ENCODE measurements at places on chromosomes 16 and 17.

- DNase-seq = no peak
Observed at GRCh38 chr16:77834635-77835540, 46.5 kb downstream of the VAT1L start.

GRCh38 chr16:86527366-86527765 lies 17.0 kb downstream of the FOXF1 start:
- DNase-seq = no peak

- DNase-seq = no peak
Observed at GRCh38 chr17:67151717-67152116, 93.3 kb downstream of the HELZ start.

- no peak for DNase-seq
Observed at GRCh38 chr16:15053904-15054303, 2.0 kb downstream of the NTAN1 start.

GRCh38 chr17:16969931-16970906 lies 1.7 kb downstream of the TNFRSF13B start:
- no peak for DNase-seq

- DNase-seq = no peak
Observed at GRCh38 chr17:81457917-81458555, 54.6 kb downstream of the ACTG1 start.

GRCh38 chr17:5822281-5823060 lies 238.2 kb upstream of the NLRP1 start:
- DNase-seq = no peak

DNA sequence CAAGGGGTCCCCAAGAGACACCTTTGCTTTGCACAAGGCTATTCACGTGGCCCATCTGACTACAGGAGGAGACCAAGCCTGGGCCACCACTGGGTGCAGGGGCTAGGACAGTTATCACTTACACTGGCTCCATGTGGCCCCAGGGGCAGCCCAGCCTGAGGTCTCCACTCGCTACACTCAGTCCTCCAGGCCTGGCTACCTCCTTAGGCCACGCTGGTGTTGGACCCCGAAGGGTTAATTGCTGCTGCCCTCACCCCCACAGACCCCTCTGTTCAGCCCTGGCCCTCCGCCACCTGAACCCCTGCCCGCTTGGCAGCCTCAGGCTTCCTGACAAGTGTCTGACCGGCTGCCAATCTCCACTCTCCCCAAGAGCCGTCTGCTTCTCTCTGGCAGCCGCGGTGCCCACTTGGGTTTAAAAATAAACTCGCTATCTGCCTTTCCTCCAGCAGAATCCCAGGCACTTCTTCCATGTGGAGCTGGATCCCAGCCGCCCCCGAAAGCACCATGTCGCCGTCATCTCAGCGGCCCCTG lies 27.8 kb downstream of the ADAM11 start:
- DNase-seq = no peak

GRCh38 chr17:62963296-62963695 lies 2.7 kb upstream of the TANC2 start:
- DNase-seq = no peak

- peak; percentile 75 for DNase-seq
Observed at GRCh38 chr17:29591737-29592608, 959 bp upstream of the ANKRD13B start.

DNA sequence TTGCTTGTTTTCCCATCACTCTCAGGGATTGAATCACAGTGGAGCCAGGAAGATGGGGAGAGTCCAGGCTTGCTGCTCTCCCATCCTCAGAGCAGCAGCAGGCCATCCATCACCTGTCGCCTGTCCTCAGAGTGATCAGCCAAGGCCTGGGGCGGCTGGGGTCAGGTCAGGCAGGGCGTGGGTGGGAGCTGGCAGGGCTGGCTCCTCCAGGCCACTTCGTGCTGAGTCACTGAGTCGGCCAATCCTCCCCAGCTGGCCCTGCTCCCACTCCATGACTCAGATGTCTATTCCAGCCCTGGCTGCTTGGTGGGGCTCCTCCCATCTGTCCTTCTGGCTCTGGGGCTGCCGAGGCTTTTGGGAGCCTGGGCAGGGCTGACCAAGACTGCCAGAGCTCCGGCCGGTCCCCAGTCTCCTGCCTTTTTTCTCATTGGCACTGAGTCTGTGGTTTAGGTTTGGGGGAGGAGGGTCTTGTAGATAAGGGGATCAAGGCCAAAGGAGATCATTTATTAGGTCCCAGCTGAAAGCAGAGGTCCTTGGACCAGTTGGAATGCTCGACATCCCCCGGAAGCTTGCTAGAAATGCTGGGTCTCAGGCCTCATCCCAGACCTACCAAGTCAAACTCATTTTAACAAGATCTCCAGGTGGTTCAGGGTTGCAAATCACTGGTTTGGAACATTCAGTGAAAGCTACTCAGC lies 72.7 kb downstream of the ABCC1 start:
- DNase-seq = no peak

DNA sequence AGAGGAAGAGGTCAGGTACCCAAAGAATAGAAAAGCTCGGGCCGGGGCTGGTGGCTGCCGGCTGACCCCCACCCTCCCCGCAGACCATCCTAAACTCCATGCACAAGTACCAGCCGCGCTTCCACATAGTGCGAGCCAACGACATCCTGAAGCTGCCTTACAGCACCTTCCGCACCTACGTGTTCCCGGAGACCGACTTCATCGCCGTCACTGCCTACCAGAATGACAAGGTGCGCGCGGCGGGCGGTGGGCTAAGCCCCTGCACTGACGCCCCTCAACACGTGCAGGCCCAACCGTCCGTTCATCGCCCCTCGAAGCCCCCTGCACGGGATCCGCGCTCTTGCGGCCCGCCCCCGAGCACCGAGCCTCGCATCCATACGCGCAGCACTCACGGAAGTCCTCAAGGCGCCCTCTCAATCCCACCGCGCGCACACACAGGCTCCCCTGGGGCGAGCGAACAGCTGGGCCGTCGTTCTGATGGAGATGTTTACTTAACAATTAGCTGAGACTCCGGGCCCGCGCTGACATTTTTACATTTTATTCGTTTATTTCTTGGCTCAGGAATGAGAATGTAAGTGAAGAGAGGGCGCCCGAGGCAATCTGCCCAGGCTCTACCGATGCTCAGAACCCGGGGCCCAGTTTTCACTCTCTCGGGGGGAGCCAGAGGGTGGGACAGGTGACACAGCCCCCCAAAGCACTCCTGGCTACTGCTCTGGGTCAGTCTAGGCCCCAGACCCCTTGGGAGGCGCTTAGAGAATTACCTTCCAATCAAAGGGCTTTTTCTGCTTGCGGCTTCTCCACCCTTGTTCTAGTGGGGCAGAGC lies 3.5 kb downstream of the TBX2 start:
- no peak for DNase-seq

GRCh38 chr16:15961060-15961511 lies 11.7 kb downstream of the ABCC1 start:
- DNase-seq = no peak

DNA sequence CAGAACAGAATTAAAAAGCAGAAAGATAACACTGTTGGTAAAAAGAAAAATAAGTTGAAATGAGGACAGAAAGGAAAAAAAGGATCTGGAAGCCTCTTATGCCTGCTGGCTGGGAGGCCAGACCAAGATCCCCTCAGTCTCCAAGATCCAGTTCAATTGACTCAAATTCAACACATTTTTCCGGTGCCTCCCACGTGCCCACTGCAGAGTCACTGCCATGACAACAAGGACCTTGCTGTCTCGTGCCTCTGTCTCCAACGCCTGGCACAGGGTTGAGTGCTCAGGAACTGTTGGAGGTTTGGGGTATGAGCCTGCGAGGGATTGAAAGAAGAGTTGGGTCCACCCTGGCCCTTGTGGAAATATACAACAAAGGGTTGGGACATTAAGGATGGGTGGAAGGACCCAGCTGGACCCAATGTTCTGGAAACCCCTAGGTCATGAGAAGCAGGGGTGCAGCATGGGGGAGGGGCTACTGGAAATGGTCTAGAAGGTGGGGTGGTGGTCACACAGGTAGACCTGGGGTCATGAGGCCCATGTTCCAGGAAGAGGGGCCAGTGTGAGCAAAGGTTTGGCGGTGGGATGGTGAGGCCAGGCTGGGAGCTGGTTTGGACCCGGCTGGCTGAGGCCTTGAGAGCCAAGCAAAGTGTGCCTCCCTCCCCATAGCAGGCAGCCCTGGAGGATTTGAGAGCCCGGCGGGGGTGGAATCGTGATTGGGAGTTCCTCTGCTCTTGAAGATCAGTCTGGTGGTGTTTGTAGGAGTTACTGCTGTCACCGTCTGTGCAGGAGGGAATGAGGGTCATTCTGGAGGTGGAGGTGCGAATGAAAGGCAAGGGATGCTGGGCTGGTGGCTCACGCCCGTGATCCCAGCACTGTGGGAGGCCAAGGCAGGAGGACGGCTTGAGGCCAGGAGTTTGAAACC lies 1.3 kb downstream of the IL34 start:
- no peak for DNase-seq

DNA sequence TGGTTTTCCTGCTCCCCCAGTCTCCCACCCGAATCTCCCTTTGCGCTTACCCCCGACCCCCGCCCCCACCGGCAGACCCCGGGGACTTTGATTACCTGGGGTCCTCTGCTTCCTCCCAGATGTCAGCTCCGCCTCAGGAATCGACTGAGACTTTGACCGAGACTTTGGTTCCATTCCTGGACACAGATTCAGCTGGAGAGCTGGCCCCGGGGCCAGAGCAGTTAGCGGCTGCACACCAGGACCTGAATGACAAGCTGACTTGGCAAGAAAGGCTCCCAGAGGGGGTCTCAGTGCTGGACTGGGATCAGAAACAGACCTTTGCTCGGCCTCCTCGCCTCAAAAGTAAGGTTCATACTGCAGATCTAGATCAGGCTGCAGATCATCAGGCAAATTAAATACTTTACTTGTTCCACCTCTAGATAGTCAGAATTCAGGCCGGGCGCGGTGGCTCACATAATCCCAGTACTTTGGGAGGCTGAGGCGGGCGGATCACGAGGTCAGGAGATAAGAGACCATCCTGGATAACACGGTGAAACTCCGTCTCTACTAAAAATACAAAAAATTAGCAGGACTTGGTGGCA lies 60.3 kb upstream of the FBXO47 start:
- no peak for DNase-seq

- no peak for DNase-seq
Observed at GRCh38 chr17:78532922-78533640, 44.1 kb downstream of the DNAH17 start.

DNA sequence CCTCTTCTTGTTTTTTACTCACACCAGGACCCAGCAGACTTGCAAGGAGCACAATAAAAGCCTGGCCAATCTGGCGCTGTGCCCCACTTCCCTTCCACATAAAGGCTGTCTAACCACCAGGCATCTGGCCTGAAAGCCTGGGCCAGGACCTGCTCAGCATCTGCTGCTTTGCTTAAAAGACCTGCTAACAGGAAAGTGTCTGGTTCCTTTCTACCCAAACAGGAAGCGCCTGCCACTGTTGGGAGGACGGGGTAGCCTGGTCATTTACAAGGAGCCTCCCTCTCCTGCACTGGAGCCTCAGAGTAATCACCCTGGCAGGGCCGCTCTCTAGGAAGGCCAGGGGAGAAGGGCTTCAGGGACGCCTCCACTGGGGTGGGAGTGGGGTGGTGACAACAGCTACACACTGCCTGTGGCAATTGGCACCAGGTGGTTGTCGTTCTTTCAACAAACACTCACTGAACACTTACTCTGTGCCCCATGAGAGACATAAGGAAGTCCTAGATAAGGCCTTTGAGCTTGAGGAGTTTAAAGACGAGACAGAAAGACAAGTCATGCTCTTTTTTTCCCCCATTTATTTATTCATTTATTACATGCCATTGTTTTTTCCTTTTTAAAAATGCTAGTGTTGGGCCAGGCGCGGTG lies 6.3 kb upstream of the MMP28 start:
- no peak for DNase-seq

DNA sequence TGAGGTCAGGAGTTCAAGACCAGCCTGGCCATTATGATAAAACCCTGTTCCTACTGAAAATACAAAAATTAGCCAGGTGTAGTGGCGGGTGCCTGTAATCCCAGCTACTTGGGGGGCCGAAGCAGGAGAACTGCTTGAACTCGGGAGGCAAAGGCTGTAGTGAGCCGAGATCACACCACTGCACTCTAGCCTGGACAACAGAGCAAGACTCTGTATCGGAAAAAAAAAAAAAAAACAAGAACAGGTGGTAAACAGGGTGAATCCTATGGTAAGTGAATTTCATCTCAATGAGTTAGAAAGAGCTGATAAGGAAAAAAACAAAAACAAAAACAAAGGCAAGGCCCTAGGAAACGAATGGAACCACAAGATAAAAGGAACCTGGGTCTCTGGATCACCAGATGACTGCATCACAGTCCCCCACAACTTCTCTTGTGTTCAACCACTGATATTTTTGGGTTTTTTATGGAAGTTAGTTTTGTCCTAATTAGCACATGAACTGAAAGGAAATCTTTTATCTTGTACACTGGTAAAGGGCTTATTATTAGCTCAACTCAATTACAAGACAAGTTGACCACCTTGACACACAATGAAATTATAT lies 21.0 kb downstream of the GLG1 start:
- no peak for DNase-seq

GRCh38 chr17:46978489-46979146 lies 435 bp downstream of the RPRML start:
- DNase-seq = no peak

GRCh38 chr17:1190751-1191331 lies 11.1 kb upstream of the ABR start:
- DNase-seq = no peak

- DNase-seq = peak; percentile 24
Observed at GRCh38 chr16:68590201-68590994, 51.3 kb downstream of the ZFP90 start.

DNA sequence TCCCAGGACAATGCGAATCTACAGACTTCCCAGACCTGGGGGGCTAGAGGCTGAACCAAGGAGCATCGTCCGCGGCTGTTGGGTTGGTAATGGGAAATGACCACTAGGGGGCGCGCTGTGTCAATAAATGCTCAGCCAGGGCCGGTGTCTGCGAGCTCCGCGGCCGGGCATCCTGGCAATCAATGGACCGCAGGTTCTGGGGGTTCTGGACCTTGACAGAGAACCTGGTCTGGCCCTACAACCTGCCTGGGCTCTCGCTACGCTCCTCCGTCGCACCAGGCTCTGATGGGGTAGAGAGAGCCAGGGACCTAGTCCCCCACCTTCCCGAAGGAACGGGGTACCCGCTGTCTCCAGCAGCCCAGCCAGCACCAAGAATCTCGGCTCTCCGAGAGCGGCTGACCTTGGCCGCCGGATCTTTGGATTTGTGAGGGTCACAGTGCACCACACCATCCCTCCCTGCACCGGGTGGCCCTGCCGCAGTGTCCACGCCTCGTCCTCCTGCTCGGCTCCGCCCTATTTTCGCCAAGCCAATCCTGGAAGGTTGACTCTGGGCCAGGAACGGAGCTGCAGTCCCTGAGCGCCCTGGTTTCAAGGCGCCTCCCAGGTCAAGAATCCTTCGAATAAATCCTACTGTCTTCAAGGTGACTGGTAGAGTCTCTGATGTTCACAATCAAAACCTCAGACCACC lies 20.4 kb upstream of the BEAN1 start:
- DNase-seq = peak; percentile 97

- no peak for DNase-seq
Observed at GRCh38 chr16:10497132-10498101, 83.0 kb downstream of the EMP2 start.

DNA sequence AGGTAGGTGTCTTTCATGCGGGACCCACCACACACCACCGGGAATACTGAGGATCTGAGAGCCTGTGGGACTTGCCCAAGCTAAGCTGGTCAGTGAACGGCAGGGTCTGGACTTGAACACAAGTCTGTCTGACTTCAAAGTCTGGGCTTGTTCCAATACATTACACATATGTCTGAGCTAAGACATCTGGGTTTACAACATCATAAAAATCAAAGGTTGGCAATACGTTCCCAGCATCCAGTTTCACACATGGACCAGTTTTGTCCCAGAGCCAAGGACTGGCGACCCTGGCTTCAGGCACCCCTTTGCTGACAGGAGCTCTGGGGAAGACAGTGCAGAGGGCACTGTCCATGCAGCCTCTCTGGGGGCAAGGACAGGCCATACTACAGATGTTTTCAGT lies 27.9 kb upstream of the AXIN2 start:
- no peak for DNase-seq

- no peak for DNase-seq
Observed at GRCh38 chr17:71502443-71502842, 618.4 kb upstream of the SOX9 start.

All from activated CD8-positive, alpha-beta memory T cell treated with anti-CD3 and anti-CD28 coated beads for 48 hours (primary cell).